Right renal pelvis (tissue), 4 donors: ENCODE measurements at places on chromosomes 5 and 9. TPM values are rescaled to one million over a fixed set of nuclear protein-coding genes. Genes with fewer than 3 reads are reported as not detected.

The SIMC1 gene
- 22.0 TPM for polyA plus RNA-seq

The SLC25A2 gene
- 0.04 TPM for polyA plus RNA-seq

The GZMA gene
- 0.58 TPM for polyA plus RNA-seq

DNA sequence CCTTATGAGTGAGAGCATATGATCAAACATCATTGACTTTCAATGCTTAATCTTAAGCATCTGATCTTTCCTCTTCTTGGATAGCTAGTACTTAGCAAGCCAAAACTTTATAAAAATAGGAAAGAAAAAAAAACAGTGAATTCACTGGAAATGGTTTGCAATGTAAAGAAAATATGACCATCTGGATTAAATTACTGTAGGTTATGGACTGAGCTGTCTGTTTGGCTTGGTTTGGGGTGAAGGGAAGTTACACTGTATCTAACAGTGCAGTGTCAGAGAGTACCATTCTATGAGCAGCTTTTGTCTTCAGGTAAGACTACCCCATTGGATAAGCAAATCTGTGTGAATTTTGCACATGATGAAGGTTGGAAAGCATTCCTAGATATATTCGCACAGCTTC is 151.4 kb downstream of the TLE1 start:
- no peak for DNase-seq

- no peak for DNase-seq
Observed at GRCh38 chr5:6752236-6752635, 39.0 kb downstream of the TENT4A start.

DNA sequence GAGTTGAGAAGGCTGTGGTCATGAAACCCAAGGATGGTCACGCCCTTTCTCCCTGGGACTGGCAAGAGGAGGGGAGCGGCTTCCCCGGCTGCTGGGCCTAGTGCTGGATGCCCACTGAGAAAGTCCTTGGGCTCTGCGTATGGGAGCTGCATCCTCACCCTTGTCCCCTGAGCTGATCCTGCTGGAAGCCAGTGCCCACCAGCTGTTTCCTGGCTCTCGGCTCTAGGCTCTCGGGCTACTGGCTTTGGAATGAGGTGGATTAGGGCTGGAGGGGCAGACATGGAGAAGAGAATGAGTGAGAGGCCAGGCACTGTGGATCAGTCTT is 149.3 kb upstream of the PPP1R26 start:
- no peak for DNase-seq

The FAM174A gene
- polyA plus RNA-seq, result 33.1 TPM

- no peak for DNase-seq
Observed at GRCh38 chr5:39578887-39579497, 154.2 kb upstream of the DAB2 start.

GRCh38 chr5:38403877-38404635 is 145.7 kb downstream of the EGFLAM start:
- DNase-seq, result no peak

The OR1J2 gene
- polyA plus RNA-seq, result not detected

The PCDHAC2 gene
- polyA plus RNA-seq, result 0.54 TPM

DNA sequence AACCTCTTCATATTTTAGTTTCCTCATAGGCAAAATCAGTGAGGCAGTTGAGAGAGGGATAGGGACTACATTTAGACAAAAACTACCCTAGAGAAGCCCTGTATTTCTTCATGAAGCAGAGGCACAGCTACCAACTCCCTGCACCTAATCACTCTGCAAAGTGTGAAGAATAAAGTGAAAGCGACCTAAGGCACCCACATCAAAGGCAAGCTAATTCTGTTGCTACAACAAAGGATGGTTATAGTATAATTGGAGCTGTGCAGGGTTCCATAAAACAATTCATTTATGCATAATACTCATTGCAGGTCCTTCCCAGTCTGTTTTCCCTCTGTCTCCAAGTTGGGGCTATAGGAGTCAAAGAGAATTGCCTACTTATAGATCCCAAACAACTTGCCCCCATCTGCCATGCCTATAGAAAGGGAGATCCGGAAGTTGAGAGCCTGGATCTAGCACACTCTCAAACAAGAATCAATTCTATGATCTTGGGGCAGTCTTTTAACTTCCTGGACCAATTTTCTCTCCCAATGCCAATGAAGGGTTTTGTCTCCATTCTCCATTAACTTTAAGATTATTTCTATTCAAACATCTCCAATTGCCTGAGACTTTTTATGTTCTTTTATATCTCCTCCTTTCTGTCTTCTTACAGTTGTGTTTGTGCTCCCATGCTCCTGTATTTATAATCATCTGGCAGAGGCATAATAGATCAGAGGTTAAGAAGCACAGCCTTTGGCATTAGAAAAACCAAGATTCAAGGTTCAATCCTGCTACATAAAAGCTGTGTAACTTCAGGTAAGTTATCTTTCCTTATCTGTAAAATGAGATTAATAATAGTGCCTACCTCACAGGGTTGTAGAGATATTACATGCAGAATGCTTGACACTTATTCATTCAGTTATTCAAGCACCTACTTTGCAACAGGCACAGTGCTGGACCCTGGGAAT is 56.0 kb upstream of the PTGER4 start:
- DNase-seq, result no peak
